ENCODE measurements at places on chromosomes 2 and 18. TPM values are rescaled to one million over a fixed set of nuclear protein-coding genes. Genes with fewer than 3 reads are reported as not detected.

DNA sequence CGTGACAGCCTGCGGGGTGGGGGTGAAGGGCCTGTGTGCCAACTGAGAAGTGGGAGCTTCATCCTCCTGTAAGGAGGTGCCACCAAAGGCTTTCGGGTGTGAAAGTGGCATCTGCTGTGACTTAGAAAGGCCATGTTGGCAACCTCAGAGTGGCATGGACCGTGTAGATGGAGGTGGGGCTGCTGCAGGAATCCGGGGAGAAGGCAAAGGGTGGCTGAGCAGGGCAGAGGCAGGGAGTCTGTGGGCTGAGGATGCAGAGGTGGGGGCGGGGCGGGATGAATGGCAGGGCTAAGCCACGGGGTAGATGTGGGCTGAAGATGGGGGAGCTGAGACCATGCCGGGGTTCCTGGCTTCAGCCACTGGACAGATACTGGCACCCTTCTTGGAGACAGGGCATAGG is 28.2 kb downstream of the TOGARAM2 start:
- no peak for DNase-seq

DNA sequence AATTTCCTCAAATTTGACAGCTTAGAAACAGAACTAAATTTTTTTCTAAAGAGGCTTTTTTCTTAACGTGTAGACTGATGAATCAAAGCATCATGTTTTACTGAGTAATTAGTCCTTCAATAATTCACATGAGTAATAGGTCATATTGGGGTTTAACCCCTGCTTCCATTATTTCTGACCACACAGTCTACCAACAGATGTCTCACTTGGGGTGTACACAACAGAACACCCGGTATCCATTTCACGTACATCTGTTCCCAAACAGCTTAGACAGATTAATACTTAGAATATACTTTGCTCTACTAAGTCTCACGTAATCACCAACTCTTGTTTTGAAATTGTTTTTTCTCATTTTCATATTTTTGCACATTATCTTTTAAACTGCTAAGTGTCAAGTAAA is 14.8 kb downstream of the CERKL start:
- DNase-seq = no peak

Gene VIL1
- total RNA-seq = 634 TPM

Gene COLEC12
- 1.9 TPM for total RNA-seq

DNA sequence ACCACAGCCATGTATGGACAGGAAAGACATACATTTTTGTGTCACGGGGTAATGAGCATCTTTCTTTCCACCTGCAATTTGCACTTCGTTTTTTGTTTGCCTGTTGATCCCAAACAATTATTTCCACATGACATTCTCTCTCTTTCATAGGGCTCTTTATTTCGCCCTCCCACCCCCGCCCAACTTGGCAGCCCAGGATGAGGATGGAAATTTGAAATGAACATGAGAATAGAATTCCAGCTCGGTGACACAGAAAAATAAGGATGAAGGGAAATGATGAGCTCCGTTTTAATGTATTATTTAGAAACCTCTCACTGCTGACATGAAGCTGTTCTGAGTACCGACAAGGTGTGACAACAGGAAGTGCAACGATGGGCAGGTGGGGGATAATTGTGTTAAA is 443.3 kb downstream of the SOCS6 start:
- DNase-seq = no peak

Gene TACR1
- total RNA-seq = not detected

GRCh38 chr2:69804416-69804815 is 25.0 kb upstream of the GMCL1 start:
- DNase-seq = no peak

Gene RGPD4
- 0.24 TPM for total RNA-seq

DNA sequence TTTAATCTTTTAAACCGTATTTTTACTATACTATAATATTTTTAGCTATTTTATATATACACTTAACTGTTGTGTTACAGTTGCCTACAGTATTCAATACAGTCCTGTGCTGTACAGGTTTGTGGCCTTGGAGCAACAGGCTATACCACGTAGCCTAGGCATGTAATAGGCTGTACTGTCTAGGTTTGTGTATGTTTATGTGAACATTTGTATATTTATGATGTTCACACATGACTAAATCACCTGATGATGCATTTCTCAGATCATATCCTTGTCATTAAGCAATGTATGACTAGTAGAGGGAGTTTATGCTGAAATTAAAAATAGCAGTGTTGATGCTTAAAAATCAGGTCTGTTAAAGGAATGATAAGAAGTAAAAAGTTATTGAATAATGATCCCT is 92.3 kb upstream of the RANBP2 start:
- no peak for DNase-seq

Gene TNFAIP6
- total RNA-seq = 0.57 TPM

DNA sequence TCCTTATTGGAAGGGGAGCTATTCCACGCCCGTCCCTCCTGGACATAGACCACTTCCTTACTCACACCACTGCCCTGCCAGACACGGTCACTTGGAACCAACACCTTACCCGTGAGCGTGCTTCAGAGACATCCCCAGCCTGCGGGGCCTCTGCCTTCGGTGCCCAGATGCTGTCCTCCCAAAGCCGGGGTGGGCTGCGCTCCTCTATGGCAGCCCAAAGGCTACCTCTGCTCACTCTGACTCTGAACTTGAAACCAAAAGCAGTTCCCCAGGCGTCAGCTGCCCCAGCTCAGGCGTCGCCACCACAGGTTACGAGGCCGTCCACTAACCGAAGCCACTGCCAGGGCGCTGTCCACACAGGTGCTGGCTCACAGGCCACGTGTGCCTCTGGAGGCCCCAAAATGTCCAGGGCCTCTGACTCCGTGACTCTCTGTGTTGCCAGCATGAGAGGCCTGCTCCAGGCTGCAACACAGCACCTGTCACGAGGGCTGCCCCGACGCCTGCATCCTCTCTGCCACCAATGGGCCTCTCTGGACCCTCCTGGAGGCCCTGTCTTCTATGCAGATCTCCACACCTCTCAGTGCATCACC is 23.8 kb downstream of the HDAC4 start:
- no peak for DNase-seq

Gene STARD7
- total RNA-seq = 179 TPM

GRCh38 chr2:37555457-37555856 is 116.0 kb downstream of the CDC42EP3 start:
- DNase-seq = no peak

DNA sequence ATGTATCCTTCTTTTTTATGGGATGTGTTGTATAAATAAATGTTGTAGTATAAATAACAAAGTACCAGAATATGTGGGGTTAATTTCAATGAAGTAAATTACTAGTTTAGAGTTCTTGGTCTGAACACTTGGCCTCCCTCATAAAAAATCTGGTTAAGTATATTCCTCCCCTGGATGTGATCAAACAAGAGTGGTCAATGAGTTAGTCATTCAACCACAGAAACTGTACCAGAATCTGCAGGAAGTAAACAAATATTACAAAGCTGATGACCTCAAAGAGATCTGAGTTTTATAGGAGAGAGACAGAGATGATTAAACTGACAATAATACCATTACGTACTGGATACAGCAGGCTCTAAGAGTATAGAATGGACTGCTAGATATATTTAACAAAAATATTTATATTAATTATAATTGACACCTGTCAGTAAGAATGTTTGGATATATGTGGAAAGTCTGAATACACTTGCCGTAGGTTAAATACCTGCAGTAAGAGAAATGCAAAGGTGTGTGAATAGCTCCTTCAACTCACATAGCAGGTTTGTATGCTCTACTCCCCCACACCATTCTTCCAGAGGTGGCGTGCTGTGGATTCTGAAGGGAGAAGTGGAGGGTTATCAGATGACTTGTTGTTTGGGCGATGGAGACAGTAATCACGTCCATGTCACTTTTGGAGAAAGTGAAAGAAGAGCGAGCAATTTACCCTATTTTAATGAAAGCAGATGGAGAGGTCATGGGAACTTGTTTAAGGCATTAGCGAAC is 108.3 kb upstream of the LRATD1 start:
- no peak for DNase-seq

- DNase-seq = no peak
Observed at GRCh38 chr2:219441451-219442255, 7.0 kb downstream of the SPEG start.

Gene TUBB8B
- total RNA-seq = 0.27 TPM

DNA sequence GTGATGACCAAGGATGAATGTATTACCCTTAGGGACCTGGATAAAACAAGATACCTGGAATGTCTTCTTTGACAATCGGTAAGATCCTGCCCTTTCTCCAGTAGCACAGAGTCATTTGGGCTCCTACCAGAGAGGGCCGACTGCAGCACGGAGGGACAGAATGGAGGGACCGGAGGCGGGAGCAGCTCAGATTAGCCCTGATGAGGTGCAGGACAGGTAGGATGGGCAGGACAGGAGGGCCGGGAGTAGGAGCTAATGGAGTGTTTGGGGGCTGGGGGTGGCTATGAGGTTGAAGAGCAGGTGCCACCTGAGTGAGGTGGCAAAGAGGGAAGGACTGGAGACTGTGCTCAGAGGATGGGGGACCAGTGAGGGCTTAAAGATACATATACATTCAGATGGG is 9.9 kb upstream of the PRELID3A start:
- DNase-seq = no peak

Gene C1D
- 15.4 TPM for total RNA-seq

DNA sequence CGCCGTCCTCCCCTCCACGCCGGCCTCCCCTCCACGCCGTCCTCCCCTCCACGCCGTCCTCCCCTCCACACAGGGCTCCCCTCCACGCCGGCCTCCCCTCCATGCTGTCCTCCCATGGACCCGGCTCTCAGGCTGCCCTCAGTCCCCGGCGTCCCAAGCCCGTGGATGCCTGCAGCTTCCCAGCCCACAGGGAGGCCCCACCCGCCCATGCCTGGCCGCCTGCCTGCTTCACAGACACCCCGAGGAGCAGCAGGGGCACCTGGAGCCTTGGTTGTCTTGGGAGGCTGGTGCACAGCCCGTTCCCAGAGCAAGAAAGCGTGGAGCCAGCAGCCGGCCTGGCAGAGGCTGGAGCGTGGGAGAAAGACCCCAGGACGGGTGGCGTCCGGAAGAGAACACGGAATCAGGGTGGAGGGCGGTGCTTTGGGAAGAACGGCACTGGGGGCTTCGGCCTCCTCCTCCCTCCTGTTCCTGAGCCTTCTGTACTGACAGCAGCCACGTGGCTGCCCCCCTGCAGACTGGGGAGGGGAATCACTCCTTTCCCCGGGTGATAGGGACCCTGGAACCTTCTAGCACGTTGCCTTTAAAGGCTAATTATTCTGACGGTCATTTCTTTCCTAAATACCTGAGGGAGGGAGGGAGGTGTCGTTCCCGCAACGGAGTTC is 26.2 kb upstream of the KCNG2 start:
- DNase-seq = no peak

Gene B4GALT6
- 7.5 TPM for total RNA-seq

GRCh38 chr2:234075947-234076346 is 25.4 kb downstream of the SPP2 start:
- no peak for DNase-seq

Gene PROKR1
- total RNA-seq = 0.07 TPM

DNA sequence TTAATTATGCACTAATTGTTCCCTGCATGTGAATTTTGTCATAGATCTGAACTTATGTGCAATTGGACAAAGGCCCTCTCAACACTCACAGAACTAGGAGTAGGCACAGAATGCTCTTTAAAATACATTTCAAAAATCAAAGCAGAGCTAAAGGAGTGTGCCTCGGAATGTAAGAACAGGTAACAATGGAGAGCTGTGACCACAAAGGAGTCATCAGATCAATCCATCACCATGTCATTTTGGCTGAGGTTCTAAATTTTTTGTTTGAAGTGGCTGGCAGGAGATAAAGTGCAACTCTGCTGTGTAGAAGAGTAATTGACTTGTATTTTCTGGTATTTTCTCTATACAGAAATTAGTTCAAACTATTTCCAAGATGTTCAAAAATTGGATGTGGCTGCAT is 155.4 kb downstream of the NRP2 start:
- no peak for DNase-seq

DNA sequence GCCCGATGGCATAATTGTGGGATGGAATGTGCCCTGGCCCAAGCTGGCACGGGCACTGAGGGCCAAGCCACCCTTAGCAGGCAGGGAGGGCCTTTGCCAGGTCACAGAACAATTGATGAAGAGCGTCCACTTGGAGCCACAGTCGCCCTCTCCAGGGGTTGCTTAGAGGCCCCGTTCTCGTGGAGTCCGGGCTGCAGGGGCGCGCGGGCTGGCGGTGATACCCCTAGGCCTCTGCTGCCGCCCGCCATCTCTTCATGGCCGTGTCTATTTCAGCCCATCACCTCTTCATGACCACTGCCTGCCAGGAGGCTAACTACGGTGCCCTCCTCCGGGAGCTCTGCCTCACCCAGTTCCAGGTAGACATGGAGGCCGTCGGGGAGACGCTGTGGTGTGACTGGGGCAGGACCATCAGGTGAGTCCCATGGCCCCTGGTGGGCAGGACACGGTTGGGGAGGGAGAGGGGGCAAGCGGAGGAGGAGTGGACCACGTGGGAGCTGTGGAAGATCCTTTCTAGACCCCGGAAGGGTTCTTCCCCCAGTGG is 17.6 kb downstream of the RAMP1 start:
- no peak for DNase-seq

Gene GCG
- total RNA-seq = 55.8 TPM

GRCh38 chr2:224753743-224754540 is 37.8 kb upstream of the CCDC195 start:
- DNase-seq = no peak

Gene UGT1A8
- total RNA-seq = 15.9 TPM

GRCh38 chr18:3321133-3321812 is 59.3 kb downstream of the MYL12B start:
- DNase-seq = no peak

DNA sequence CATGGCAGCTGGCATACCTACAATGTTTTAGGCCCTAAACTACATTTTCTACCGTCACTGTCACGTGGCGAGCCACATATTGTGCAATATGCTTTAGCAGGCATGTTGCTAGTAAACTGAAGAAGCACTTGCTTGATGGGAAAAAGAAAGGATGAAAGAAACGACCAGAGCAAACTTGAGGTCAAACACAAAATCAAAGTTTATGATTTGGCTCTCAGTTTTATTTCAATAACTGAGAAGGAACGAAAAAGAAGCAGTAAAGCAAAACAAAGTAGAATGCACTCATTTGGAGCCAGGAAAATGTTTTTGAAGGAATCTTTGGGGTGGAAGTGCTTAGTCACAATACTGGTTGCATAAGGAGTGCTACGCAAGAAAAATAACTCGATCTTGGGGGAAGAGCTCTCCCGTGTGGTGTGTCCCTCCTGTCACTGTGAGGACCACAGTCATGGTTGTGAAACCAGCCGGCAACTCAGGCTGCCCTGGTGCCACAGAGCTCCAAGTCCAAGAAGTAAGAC is 349.8 kb downstream of the RBM43 start:
- peak; percentile 37 for DNase-seq

Gene DPYSL5
- 0.35 TPM for total RNA-seq

GRCh38 chr2:111634995-111635538 is 248.9 kb downstream of the ANAPC1 start:
- no peak for DNase-seq

Gene GALNT13
- 0.40 TPM for total RNA-seq

Gene TXNDC2
- total RNA-seq = not detected

GRCh38 chr2:68388772-68389171 is 23.7 kb downstream of the PLEK start:
- no peak for DNase-seq

All from colonic mucosa (tissue), 4 donors.